HEK293T (cell line): ENCODE measurements at places on chromosomes 1 and 21.
A peak's percentile ranks its signal among the peaks of the same experiment; 100 is the strongest.

DNA sequence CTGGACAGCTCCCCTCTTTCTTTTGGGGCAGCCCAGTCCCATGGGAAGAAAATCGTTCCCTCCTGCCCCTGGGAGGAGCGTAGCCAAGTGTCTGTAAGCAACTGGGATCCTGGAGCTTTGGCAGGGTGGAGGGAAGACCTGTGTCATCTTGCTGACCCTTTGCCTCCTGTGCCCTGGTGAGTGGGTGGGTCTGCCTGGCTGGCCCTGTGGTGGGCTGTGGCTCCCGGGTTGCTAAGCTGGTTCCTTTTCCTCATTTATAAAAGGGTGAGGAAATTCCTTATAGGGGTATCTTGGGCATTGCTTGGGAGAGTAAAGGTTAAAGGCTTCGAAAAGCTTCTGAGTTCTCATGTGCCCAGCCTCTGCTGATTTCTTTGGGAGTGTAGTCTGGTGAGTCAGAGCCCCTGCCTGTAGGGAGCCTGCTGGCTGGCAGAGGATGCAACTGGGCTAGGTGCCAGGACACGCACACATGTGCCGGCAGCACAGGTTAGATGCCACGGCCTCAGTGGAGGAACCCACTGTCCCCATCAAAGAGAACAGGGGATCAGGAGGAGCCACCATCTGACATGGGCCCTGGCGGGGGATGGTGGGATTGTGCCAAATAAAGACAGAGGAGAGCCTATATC is 85.2 kb downstream of the ARHGEF10L start:
- DNase-seq: no peak

DNA sequence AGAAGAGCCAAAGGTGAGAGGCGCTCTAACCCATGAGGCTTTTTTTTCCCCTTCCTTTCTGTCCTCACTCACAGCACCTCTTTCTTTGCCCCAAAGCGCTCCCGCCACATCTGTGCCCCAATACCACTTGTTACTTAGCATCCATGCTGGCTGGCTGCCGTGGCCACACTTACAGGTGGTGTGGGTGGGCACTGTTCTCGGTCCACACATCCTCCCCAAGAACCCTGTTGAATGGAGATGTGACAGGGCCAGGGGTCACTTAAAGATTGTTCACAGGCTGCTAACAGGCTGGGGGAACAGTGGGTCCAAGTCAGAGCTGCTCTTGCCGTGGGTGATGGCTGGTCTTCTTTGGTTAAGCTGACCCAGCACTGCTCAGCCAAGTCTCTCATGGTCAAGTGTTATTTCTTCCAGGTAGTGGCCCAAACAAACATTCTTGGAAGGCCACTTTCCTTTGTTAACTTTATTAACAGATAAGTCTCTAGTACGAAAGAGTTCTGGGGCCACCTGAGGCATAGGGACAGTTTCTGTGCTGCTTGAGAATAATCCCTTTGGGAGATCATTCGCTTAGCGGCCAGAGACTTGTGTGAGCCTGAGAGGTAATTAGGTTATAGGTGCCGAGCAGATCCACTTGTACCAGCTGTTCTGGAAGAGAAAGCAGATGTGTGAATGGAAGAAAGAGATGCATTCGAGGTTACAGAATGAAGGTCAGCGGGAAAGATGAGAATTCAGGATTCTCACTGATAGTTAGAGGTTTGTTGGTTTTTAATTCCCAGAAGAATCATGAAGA is 62.6 kb upstream of the IRF2BP2 start:
- no peak for DNase-seq

- no peak for DNase-seq
Measured at GRCh38 chr21:34190576-34191321, 117.4 kb downstream of the MRPS6 start.

DNA sequence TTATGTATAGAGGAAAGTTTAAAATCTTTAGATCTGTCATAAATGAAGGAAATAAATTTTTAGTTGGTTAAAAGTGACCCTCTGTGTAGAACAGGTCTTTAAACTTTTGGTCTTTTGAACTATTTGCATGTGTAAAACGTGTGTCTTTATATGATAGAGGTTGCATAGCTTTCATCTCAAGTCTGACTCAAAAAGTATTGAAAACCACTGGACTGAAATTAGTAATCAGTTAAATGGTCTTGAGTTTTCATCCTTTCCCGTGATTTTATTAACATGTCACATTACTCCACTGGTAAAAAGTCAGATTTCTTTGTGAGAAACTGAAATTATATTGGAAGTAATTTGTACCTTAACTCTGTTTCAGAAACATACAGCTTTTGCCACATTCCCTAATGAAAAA is 1.8 kb downstream of the RNPC3 start:
- no peak for DNase-seq

DNA sequence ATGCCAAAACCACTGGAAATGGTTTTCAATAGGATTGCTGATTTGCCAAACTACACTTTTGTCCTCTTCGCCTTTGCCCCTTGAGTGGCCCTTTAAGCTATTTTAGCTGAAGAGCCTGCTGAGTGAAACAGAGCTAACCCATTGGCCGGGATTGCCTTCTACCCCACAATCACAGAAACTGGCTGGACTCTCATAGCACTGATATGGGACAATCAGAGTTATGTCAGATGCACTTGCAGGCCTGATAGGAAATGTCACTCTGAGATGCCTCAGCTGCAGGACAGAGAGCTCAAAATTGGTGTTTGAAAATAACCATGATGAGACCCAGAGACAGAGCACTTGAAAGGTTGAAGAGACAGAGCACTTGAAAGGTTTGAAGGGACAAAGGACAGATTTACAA is 354.4 kb downstream of the BRINP2 start:
- no peak for DNase-seq

DNA sequence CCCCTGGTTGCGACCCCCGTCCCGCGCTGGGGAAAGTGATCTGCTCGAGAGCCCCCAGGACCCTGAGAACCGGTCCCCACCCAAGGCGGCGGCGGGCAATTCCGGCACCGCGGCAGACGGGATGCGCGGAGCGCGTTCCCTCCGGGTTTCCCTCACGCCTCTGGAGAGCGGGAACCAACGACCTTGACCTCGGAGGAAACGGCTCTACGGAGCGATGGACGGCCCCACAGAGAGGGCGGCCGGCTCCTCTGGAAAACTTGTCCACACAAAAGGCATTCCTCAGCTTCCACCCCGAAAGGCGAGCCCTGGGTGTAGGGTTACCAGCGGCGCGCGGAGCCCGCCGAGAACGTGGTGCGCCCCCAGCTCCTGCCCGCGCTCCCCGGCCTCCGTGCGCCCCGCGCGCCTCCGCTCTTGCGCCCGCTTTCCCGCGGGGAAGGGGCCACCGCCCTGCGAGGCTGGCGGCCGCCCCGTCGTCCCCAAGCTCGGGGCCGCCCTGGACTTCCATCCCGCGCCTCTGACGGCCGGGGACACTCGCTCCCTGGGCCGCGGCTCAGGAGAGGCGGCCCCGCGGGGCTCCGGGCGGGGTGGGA is 391 bp upstream of the KIAA1614 start:
- DNase-seq: no peak

GRCh38 chr1:45136984-45137383 is 69.4 kb downstream of the ZSWIM5 start:
- DNase-seq: no peak

DNA sequence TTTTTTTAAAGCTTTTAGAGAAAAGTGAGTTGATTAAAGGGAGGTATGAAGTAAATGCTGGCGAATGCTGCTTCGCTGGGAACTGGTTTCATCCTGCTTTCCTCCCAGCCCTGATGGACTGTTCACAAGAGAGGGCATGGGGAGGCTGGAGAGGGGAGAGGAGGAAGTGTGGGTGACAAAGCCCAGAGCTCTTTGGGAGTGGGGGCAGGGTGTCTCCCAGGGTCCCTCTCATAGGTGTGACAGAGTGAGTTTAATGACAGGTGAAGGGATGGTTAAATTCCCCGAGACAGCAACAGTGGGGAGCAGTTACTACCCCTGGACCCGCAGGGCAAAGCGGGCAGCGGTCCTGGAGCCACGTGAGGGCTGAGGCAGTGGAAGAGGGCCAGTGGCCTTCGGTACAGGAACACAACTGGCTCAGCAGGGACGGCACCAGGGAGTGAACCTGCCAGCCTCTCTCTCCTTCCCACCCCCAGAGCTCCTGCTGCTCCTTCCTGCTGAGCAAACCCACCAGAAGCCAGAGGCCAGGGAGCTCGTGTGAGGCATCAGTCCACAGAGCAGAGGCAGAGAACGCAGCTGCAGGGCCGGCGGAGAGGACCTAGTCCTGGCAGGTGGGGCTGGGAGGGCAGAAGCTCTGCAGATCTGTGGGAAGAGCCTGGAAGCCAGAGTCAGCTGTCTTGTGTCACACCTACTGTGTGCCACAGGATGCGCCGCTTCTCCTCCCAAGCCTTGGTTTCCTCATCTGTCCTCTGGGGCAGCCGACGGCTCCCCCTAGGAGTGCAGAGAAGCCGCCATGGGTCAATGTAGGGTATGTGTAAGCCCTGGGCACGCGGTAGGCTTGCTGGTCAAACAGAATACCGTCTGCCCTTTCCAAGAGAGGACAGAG is 20.9 kb upstream of the LRP8 start:
- DNase-seq: no peak

GRCh38 chr21:34890724-34891612 is 158.1 kb downstream of the RUNX1 start:
- DNase-seq: no peak

DNA sequence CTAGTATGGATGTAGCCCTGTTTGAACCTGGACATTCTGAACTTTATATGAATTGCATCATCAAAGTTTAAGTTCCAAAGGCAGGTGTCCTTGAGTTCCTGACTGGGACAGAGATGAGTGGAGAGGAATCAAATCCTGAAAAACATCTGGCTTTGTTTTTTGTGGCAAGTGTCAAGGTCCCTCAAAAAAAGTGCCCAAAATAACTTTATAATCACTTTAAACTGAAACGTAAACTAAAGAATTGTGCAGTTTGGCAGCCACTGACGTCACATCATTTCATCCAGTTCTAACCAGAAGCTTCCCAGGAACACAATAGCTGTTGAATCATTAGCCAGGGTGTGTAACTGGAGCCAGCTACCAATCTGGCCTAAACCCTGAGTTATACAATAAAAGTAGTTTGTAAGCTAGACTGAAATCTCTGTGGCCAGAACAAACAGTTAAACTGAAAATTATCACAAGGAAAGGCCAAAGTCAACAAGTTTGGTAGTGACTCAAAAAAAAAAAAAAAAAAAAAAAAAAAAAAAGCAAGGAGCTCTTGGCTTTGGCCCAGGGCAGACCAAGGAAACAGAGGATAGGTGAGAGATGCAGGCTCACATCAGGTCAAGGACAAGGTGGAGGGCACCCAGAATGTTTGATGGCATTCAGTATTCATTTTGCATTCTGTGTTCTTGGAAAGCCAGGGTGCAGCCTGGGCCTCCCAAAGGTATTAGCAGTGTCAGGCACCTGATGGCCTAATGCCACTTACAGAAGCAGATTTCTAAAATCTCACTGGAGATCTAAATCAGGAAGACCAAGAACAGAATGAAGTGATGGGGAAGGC is 74.3 kb downstream of the TNFSF18 start:
- DNase-seq: no peak

DNA sequence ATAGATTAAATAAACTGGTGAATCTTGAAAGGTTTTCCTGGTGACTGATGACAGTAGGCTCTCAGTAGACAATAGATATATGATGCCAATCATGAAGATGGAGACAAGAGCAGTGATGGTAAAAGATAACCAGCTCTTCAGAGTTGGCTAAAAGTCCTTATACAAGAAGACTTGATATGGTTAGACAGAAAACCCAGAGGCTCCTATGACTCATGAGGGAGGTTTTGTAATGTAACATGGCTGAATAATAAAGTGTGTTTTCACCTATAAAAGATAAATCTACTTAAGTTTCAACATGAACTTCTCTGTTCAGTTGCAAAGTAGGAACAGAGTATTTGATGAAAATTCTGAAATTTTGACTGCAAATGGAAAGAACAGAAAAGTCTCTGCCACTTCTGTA is 12.7 kb upstream of the CRNN start:
- no peak for DNase-seq

DNA sequence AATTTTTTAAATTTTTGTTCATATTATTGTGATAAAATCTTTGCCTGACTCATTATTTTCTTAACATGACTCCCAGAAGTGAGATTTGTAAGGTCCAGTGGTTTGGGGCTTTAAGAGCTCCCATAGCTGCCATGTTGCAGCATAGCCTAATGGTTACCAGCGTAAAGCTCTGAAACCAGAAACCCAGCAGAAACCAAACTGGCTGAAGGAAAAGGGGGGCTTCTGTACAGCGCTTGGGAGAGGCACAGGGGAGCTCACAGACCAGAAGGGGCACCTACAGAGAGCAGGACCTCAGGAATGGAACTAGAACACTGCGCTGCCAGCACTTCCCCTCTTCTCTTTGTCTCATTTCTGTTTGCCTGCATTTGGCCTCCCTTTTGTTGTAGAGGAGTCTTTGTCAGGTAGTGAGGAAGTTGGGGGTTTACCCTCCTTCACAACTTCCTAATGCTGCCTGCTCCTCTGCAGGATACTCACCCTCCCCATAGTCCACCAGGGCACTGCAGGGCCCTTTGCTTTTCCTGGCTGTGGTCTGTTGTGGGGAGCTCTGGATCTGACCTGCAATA is 2.6 kb upstream of the PYCR2 start:
- no peak for DNase-seq

DNA sequence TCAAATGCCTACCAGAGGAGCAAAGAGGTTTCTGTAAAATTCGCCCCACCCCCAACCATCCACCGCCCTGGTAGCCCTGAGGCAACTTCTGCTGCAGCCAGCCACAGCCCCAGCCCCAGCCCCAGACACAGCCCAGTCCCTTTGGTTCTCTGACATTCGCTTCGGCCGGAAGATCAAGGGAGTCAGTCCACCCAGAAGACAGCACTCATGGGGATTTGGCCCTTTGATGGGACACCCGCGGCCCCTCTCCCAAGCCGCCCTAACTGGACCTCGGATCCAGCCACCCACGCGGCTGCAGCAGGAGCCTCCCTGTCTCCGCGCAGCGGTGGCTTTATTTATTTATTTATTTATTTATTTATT is 3881.0 kb downstream of the SRGAP2C start:
- DNase-seq: no peak

GRCh38 chr1:64039390-64039926 is 164.0 kb upstream of the UBE2U start:
- peak; percentile 68 for DNase-seq

DNA sequence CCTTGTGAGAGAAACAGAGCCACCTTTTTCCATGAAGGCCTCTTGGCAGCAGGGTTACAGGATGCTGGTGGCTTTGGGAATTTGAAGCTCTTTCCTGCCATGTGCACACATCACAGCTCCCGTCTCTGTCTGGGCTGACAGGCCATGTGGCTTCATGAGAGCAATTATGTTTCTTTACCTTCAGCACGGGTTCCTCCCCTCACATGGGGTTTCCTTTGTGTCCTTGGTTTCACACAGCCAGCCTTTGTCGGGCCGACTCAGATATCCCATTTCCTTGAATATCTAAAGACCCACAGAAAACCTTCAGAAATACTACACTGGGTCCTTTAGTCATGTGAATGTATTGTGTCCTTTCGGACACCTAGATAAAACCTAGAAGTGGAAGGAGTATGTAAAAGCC is 7.1 kb downstream of the CLIC6 start:
- no peak for DNase-seq

- no peak for DNase-seq
Measured at GRCh38 chr1:69707103-69707502, 139.4 kb downstream of the LRRC7 start.

GRCh38 chr1:33782776-33783175 is 81.1 kb upstream of the HMGB4 start:
- no peak for DNase-seq

- no peak for DNase-seq
Measured at GRCh38 chr1:193270996-193271395, 84.6 kb upstream of the B3GALT2 start.

- DNase-seq: no peak
Measured at GRCh38 chr1:208791456-208791855, 547.3 kb upstream of the PLXNA2 start.
